ENCODE measurements at places on chromosomes 11 and 22. TPM values are rescaled to one million over a fixed set of nuclear protein-coding genes. Genes with fewer than 3 reads are reported as not detected.

Gene BTBD18
- not detected for total RNA-seq

Gene P2RY2
- total RNA-seq = 13.0 TPM

Gene PATE2
- total RNA-seq = not detected

Gene FGF19
- 0.09 TPM for total RNA-seq

Gene IGLL1
- total RNA-seq = not detected

Gene ZP1
- not detected for total RNA-seq

Gene XKR3
- total RNA-seq = not detected

Gene KMT5B
- total RNA-seq = 78.2 TPM

Gene PDE3B
- total RNA-seq = 79.2 TPM

Gene OR8D1
- total RNA-seq = not detected

Gene PDGFB
- 19.7 TPM for total RNA-seq

Gene TLCD5
- 10.8 TPM for total RNA-seq

Gene ANO1
- 10.8 TPM for total RNA-seq

Gene MRGPRE
- 0.18 TPM for total RNA-seq

Gene CCDC87
- 0.28 TPM for total RNA-seq

Gene MPPED2
- 5.6 TPM for total RNA-seq

Gene TRAF6
- 13.1 TPM for total RNA-seq

Gene PATE4
- not detected for total RNA-seq

Gene VEGFB
- 124 TPM for total RNA-seq

Gene TSGA10IP
- total RNA-seq = 0.34 TPM

Gene PIWIL4
- 5.8 TPM for total RNA-seq

All from lung (tissue), 17 donors.